Suprapubic skin (tissue), 4 donors: ENCODE measurements at places on chromosomes 6 and 20. TPM values are rescaled to one million over a fixed set of nuclear protein-coding genes. Genes with fewer than 3 reads are reported as not detected.

GRCh38 chr20:34834459-34834893 lies 9.0 kb upstream of the NCOA6 start:
- no peak for DNase-seq
- H3K36me3 ChIP-seq, result no peaks in the 10 kb centered on the region
- H3K27me3 ChIP-seq, result no peaks in the 10 kb centered on the region
- no peak overlapping the region for H3K27ac ChIP-seq
- no peak overlapping the region for H3K4me3 ChIP-seq

- H3K4me1 ChIP-seq, result no peaks in the 10 kb centered on the region
- DNase-seq, result no peak
- H3K4me3 ChIP-seq, result no peak overlapping the region
- no peak overlapping the region for H3K27ac ChIP-seq
- no peaks in the 10 kb centered on the region for H3K27me3 ChIP-seq
These were observed 76.1 kb downstream of the PAX1 start for GRCh38 chr20:21781446-21782075.

FAM162B gene
- total RNA-seq, result 1.4 TPM

DNA sequence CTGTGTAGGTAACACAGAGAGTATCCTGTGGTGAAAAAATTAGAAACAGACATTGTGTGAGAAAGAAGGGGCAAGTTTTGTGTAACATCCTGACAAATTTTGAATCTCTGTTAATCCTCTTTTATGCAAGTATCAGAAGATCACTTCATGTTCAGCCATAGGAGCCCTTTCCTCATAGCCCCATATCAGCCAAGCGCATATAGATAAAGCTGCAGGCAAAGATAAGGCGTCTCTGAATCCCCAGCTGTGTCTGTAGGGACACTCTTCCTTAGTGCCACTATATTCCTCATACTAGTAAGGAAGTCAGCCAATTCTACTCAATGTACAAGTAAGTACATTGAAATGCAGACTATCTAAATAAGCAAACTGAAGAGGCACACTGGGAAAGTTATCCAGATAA lies 22.3 kb downstream of the HTR1E start:
- H3K36me3 ChIP-seq, result no peaks in the 10 kb centered on the region
- no peaks in the 10 kb centered on the region for H3K27me3 ChIP-seq
- H3K4me1 ChIP-seq, result no peaks in the 10 kb centered on the region
- DNase-seq, result no peak

DNA sequence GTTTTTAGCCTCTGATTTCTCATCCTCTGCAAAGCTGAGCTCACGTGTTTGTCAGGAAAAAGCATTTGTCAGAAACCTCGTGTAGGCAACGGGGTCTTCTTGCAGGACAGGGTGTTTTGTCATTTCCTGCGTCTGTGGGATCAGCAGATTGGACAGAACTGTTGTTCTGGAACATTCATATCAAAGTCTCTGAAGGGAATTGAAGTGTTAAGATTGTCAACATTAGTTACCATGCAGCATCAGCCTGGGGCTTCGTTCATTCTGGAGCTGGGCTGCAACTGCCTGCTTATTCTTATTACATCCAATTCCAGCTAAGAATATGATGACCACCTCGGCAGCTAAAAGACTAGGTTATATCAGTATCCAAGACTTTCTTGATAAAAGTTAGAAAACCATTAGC lies 71.0 kb upstream of the RALGAPA2 start:
- H3K27ac ChIP-seq, result no peak overlapping the region
- no peaks in the 10 kb centered on the region for H3K27me3 ChIP-seq
- H3K36me3 ChIP-seq, result no peaks in the 10 kb centered on the region
